Astrocyte of the spinal cord (primary cell): ENCODE measurements at places on chromosomes 5 and 9.

- no peak for DNase-seq
These were observed 2.6 kb upstream of the NSD1 start for GRCh38 chr5:177131019-177131320.

DNA sequence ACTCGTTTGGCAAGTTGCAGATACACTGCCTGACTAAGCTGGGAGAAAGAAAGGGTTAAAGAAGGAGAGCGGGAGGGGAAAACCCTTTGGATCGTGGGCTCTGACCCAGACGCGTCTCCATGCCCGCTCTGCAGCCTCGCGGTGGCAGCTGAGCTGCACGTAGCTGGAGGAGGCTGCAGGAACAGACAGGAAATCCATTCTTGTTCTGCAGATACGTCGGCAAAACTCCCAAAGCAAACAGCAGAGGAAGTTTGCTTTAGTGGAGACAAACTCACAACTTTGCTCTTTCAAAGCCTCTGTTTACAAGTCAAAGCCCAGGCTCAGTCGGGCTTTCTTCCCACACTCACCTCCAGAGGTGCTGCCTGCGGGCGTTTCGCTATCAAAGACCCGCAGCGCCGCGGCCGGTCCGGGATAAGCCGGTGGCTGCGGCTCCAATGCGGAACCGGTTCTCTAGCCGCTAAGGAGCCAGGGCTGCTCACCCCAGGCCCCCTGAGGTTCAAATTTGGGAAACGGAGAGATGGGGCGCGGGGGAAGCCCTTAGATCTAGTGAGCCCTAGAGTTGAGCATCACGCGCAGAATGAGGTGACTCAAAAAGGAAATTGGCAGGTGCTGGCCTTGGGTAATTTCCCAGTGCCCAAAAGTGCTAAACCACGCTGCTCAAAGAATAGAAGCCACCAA is 60.7 kb downstream of the MAT2B start:
- peak; percentile 23 for DNase-seq

GRCh38 chr9:129597355-129598088 is 23.4 kb downstream of the C9orf50 start:
- peak; percentile 90 for DNase-seq

DNA sequence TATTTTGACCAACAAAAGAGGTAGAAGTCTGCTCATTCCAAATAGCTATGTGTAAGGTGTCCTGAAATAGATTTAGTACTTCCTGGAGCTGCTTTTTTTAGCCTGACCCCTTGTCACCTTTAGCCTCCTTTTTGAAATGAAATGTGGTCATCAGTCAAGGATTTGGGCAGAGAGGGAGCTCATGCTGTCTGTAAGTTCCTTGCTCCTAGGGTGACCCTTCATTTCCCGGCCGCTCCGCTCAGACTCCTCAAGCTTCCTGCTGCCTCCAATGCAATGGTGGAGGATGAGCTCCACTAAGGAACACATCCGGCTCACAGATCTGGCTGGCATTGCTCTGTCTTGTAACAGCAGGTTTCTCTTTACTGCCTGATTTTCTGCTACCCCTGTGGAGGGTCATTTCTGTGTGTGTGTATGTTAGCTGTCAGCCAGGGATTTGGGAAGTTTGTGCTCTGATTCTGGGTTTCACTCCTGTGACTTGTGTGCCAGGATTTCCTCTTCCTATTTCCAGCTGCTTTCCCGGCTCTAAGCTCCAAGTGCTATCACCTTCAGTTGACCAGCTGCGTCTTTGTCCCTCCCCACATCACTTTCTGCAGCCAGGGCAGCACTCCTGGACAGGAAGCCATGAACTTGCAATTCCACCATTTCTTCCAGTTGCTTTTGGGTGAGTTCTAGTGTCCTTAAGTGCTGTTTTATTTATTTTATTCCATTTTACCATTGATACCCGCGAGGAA is 265.9 kb downstream of the ICE1 start:
- no peak for DNase-seq

GRCh38 chr5:80782626-80783025 is 127.8 kb upstream of the DHFR start:
- DNase-seq: no peak

- DNase-seq: no peak
These were observed 184.7 kb upstream of the PPP1R26 start for GRCh38 chr9:135294836-135295235.

DNA sequence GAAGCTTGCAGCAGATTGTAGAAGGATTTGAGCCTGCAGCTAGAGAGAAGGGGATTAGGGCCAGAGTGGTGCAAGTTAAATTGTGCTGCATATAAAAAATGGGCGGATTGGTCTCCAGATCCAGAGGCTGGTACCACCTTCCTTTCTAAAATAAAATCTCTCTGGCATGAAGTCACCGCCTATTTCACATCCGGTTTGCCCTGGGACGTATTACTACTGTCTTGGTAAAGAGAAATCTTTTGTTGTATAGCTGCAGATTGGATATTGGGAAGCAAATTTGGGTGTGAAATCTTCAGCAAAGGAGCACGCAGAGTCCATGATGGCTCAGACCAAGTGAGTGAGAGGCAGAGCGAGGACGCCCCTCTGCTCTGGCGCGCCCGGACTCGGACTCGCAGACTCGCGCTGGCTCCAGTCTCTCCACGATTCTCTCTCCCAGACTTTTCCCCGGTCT is at the start of gene GABRA1:
GABRA1 (plus strand) TSS at position 180 of the 451 bp plus-strand sequence. CDS start 2,691 bp downstream, outside the sequence.
- no peak for DNase-seq

GRCh38 chr5:172692981-172693380 is 51.9 kb downstream of the NEURL1B start:
- DNase-seq: no peak

DNA sequence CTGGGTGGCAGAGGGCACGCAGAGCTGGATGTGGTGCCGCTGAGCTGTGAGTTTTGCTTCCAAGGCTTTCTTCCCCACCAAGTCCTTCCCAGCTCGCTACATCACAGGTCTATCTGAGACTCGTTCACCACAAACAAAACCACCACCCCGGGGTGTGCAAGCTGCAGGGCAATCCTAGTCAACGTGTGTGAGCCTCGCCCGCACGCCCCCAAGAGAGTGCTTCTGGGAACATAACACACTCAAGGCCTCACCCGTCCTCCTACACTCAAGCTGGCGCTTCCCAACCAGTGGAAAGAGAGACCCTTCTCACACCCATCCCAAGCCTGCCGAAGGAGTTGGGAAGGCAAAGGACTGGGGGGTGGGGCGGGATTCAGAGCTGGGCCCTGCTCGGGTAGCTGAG is 10.6 kb downstream of the SNAPC4 start:
- DNase-seq: no peak

DNA sequence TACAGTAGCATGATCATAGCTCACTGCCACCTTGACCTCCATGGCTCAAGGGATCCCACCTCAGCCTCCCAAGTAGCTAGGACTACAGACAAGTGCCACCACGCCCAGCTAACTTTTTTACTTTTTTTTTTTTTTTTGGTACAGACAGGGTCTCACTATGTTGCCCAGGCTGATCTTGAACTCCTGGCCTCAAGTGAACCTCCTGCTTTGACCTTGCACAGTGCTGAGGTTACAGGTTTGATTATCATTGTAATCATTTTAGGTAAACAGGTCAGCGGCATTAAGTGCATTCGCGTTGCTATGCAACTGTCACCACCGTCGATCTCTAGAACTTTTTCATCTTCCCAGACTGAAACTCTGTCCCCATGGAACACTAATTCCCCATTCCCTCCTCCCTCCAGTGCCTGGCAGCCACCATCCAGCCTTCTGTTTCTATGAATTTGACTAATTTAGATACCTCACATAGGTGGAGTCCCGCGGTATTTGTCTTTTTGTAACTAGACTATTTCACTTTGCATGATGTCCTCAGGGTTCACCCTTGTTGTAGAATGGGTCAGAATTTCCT is 5.8 kb upstream of the CARD19 start:
- no peak for DNase-seq

GRCh38 chr9:75532233-75533050 is 358.0 kb upstream of the PCSK5 start:
- no peak for DNase-seq
